ENCODE measurements at places on chromosomes 6 and 20.

DNA sequence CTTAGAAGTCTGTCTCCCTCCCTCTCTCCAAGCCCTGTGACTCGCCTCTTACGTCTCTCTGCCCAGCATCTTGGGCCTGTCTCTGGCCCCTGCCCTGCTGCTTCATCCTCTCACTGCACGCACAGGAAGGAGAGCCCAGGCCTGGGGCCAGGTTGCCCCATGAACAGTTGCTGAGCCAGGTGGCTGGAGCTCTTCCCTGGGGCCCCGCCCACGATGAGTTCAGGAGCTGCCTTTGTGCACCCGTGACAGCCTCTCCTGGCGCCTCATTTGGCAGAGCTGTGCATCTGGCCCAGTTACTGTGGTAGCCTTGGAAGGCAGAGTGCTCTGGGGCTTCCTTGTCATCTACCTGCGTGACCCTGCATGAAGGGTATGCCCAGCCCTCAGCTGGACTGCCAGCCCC is 44.5 kb downstream of the SLC52A3 start:
- peak; percentile 2 for DNase-seq

- no peak for DNase-seq
Measured at GRCh38 chr20:3067139-3068014, 4.0 kb upstream of the OXT start.

DNA sequence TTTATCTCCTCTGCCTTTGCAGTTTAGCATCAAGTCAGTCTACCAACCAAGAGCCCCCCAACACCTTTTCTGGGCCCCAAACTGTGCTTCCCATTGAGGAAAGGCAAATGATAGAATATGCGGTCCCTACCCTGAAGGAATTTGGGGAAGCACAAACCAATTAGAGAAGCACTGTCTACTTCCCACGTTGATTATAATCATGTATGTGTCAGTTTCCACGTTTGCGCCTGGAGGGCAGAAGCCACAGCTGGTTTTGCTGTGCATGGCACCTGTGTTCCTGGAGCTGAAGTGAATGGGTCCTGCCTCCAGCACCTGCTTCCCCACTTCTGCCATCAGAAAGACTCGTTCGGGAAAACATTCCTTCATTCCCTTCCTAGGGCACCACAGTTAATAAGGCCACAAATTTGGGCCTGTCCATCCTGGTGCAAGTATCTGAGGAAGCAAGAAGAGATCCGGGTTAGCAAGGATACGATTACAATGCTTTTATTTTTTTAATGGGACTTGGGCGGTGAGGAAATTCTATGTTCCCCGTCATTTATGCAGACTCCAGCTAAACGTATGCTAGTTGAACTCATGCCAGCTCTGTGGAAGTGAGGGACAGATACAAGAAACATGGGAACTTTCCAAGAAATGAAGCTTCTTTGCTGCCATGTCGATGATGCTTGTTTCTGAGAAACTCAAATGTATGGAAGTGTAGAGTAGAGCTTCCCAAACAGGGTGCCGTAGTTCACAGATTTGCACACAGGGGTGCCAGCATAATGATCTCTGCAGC is 333.5 kb downstream of the NRN1 start:
- DNase-seq = no peak

DNA sequence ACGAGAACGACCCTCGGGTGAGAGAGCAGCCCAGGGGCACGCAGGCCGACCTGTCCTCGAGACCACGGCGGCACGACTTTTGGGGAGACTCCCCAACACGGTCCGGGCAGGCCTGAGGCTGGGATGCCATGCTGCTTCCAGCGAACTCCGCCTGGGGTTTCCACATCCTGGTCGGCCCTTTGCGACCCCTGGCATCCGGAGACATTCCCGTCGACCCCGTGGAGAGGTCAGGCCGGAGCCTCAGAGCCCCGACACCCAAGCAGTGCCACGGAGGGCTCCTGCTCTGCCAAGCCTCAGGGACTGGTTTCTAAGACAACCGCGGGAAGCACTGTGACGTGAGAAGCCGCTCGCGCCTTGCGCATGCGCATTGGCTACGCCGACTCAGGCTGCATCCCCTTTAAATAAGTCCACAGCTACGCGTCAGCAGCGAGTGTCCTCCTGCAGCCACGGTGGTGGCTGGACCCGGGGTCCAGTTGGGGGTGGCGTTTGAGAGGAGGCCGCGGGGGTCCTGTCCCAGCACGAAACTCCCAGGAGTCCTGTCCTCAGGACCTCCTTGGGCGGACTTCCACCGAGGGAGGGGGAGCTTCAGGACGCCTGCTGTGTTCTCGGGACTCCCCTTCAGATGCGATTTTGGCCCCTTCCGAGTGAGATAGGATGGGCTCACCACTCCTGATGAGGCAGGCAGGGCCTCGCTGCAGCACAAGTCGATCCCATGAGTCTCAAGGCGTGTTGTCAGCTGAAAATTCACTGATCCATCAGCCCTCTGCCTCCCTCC is 1089.3 kb upstream of the DEFB115 start:
- no peak for DNase-seq

- no peak for DNase-seq
Measured at GRCh38 chr6:17877196-17877894, 110.1 kb downstream of the KIF13A start.

Data from pons (tissue), 1 donor.